ENCODE measurements at places on chromosomes 6 and 20.

GRCh38 chr6:69584913-69585729 is 211.7 kb downstream of the LMBRD1 start:
- no peak for DNase-seq

DNA sequence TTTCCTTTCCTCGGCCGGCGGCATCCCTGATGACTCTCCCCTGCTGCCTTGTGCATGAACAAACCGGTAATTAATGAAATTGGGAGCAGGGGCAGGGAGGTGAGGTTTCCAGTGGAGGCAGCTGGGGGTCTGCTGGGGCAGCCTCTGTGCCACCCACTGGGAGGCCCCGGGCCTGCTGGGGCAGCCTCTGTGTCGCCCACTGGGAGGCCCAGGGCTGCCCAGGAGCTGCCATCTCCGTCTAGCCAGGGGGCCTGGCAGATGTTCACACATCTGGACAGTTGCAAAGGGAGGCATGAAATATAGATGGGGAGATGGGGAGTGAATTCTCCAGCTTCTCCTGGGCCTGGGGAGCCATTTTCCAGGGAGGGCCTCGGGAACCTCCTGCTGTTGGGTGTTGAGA is 33.8 kb downstream of the TOX2 start:
- no peak for DNase-seq

- DNase-seq = no peak
These were observed 153.6 kb upstream of the TENT5A start for GRCh38 chr6:81906041-81906440.

DNA sequence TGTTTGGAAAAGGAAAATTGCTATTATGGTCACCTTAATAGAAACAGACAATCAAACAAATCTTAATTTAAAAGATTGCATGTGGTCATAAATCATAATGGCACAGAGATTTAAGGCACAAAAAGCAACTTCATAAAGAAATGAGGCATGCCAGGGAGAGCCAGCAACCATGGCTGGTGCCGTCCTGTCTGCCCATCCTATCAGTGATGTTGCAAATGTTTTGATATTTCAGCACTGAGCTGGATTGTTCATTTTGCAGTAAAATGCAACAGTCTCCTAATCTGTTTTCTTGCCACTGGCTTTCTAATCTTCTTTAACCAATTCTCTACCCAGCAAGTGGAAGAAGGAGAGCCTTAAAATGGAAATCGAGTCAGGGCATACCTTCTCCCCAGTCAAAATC is 249.8 kb downstream of the SAMD5 start:
- no peak for DNase-seq

GRCh38 chr6:16322666-16323312 is 84.4 kb downstream of the GMPR start:
- DNase-seq = peak; percentile 60

DNA sequence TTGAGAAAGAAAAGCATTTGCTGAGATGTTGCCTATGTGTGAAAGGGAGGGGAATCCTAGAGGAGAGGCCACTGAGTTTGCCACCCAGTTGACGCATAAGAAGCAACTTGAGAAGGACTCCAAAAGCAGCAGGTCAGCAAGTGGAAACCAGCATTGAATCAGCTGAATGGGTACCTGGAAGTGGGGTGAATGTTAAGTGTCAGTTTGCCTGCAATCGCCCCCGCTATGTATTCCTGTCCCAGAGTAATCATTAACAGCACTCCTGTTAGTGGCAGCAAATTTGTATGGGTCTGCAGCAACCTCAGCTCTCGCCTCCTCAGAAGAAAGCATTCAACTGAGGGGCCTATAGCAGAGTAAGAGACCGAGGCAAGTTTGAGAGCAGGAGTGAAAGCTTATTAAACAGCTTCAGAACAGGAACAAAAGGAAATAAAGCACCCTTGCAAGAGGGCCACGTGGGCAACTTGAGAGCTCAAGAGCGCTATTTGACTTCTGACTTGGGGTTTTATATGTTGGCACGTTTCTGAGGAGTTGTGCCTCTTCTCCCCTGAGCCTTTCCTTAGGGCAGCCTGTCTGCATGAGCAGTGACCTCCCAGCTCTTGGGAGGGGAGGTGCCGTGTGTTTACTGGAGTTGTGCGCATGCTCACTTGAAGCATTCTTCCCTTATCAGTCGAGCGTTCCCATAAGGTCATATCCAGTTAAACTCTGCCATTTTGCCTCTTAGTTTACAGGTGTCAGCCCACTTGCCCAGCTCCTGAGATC is 122.6 kb upstream of the PHACTR1 start:
- no peak for DNase-seq

- no peak for DNase-seq
These were observed 153.6 kb upstream of the UST start for GRCh38 chr6:148593130-148593812.

DNA sequence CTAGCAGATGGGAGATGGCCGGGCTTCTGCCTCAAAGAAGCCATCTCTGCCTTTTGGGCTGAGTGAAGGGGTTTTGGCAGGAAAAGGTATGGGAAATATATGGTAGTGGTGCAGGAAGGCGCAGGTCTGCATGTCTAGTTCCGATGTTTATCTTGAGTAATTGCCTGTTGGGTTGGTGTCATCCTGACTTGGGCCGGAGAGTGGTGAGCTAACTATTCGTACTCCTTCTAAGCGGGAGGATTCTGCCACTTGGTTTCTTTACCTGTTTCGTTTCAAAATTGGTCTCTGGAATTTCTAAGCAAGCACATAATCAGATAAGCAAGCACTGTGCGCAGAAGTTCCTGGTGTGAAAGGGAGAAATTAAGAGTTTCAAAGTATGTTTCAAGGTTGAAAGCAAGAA is 229.6 kb downstream of the SAMD5 start:
- no peak for DNase-seq

Data from NCI-H446 (cell line).